ENCODE measurements at places on chromosomes 5 and 9.

GRCh38 chr9:114969269-114969668 is 38.9 kb upstream of the TNFSF8 start:
- DNase-seq = no peak

GRCh38 chr9:96883922-96884321 is 29.6 kb upstream of the ZNF782 start:
- DNase-seq = no peak

- peak; percentile 44 for DNase-seq
Measured at GRCh38 chr5:68534131-68534940, 318.8 kb downstream of the PIK3R1 start.

DNA sequence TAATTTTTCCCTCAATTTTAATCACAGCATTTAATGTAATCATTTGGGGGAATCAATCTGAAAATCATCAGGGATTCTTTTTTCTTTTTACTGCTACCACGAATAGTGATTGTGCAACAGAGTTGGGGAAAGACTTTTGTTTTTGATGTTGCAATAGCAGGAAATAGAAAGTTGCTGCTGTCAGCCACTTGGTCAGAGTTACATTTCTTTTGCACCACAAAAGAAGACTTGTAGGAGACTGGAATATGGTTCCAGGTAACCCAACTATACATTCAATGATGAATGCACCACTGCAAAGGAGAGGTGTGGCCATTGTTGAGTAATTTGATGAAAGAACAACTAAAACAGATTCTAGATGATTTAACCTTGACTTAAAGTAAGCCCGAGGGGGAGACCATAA is 46.3 kb upstream of the PALM2AKAP2 start:
- DNase-seq = no peak

- DNase-seq = no peak
Measured at GRCh38 chr9:33752130-33752637, 43.2 kb upstream of the PRSS3 start.

- no peak for DNase-seq
Measured at GRCh38 chr5:176859916-176860315, 39.2 kb downstream of the HK3 start.

- DNase-seq = peak; percentile 76
Measured at GRCh38 chr5:147509710-147510651, at the start of gene DPYSL3. DPYSL3 (minus strand) TSS chr5:147510068; CDS start chr5:147509858, 210 bp downstream.

- DNase-seq = peak; percentile 16
Measured at GRCh38 chr9:17402309-17402708, 176.6 kb upstream of the SH3GL2 start.

DNA sequence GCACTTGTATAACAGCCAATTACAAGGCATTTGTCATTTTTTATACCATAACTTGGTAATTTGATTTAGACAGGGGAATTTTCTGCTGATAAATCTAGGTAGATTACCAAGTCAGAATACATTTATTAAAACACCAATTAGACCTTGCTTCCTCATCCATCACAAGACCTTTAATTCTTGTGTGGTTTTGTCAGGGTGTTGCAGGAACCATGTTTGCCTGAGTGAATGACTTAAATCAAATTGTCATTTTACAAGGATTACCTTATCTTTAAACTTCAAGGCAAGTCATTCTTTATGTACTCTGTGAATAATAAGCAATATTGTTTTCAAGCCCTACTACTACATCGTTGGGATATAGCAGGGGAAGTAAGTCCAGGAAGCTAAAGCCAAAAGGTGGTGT is 257.7 kb downstream of the KCTD16 start:
- DNase-seq = no peak

DNA sequence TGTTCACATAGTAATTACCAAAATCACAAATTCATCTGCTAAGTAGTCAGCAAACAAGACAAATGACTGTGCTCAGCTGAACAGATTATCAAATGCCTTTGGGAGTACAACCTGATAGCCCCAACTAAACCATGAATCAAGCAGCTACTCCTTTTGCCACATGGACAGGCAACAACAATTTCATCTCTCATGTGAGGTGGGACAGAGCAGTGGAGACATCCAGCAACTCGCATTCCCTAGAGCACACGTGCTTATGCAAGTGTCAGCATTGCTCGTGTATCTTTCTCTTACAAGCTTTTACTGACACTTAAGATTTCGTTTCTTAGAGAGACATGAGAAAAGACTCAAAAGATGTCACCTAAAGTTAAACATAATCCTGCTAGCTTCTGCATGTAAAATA is 42.7 kb upstream of the PPP2R2B start:
- no peak for DNase-seq

GRCh38 chr5:54234304-54234933 is 76.0 kb downstream of the ARL15 start:
- peak; percentile 30 for DNase-seq

- no peak for DNase-seq
Measured at GRCh38 chr9:130498918-130499698, 54.3 kb downstream of the ASS1 start.

GRCh38 chr9:137951597-137952490 is 74.3 kb downstream of the CACNA1B start:
- DNase-seq = no peak

DNA sequence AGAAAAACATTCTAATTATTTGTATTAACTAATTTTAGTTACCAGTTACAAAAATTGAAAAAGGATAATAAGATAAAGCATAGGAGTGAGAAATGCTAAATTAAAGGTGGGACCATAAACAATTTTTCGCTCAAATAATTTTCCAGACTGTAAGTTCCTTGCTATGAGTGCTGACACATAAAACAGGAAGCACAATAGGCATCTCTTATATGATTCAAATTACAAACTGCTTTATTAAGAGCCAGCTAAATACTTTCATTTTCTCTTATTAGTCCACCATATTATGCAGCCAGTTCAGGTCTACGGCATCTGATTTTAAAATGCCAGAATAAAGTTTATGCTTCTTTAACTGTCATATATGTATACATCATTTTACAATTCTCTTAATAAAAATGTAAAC is 4.4 kb downstream of the RC3H2 start:
- DNase-seq = no peak

GRCh38 chr9:112119225-112120029 is 55.7 kb downstream of the SUSD1 start:
- no peak for DNase-seq

DNA sequence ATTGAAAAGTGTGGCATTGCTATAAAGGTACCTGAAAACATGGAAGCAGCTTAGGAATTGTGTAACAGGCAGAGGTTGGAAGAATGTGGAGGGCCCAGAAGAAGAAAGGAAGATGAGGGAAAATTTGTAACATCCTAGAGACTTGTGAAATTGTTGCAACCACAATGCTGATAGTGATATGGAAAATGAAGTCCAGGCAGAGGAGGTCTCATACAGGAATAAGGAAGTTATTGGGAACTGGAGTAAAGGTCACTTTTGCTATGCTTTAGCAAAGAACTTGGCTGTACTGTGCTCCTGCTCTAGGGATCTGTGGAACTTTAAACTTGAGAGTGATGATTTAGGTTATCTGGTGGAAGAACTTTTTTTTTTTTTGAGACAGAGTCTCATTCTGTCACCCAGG is 43.5 kb downstream of the PTPDC1 start:
- no peak for DNase-seq

- DNase-seq = no peak
Measured at GRCh38 chr9:79023134-79023580, 548.6 kb upstream of the TLE4 start.

GRCh38 chr5:36238502-36239295 is 3.0 kb downstream of the NADK2 start:
- DNase-seq = no peak

DNA sequence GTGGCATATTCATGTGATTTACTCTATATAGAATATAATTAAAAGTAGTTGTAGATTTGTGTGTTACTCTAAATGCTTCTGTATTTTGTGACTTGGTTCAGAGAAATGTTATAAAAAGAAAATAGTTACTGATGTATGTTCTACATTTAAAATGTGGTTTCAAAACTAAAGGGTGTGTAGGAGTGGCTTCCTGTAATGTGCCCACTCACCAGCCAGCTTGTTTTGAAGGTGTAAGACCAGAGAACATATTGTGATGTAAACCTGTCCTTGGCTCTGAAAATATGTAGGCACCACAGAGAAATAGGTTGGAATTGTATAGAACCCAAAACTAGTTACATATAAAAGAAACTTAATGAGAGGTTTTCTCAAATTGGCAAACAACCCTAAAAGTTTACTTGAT is 51.2 kb upstream of the ARRDC3 start:
- no peak for DNase-seq

DNA sequence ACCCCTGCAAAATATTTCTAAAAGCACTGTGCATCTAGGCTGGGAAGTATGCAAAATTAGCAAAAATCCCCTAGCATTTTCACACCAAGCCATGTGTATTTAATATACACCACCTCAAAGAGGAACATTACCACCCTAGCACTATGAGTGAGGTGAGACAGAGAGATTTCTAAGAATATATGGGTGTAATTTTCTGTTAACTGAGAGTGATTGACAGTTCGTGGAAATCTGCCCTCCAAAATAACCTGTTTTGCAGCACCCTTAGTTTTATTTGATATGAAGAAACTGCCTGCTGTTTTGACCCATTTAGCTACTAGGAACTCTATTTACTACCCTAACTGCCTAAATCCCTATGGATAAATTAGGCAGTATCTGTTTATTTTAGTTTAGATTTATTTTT is 64.2 kb upstream of the CDKN2B start:
- no peak for DNase-seq

GRCh38 chr5:66864240-66864884 is 268.2 kb downstream of the MAST4 start:
- DNase-seq = peak; percentile 47

DNA sequence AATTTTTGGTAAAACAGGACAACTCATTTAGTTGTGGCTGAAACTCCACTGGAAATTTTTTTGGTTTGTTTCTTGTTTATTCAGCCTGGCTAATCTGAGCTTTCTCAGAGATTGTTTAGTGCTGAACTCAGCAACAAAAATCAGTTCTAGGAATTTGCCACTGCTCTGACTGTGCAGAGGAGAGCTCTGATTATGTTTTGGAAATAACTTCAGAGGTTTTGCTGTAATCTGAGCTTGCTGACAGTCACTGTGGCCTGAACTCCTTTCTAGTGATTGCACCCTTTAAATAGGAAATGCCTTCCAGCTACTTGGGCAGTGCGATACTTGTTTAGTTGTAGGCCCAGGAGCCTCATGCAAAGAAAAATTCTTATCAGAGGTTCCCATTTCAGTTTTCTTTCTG is 60.2 kb downstream of the OSTF1 start:
- DNase-seq = no peak

DNA sequence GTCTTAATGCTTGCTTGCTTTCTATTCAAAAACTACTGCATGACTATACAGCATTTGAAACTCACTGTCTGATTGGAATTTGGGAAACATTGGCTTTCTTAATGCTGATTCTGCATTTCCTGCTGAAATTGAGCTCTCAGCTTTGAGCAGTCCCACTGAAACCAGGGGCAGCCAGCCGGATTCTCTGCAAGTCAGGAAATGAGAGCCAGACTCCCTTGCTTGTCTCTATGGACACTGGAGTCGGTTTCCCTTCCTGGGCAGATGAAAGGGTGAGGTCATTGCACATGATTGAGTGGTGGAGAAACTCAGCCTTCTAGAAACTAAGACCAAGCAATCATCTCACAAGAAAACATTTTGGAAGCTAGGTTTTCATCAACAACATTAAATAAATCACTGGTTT is 119.7 kb upstream of the SPATA31C2 start:
- DNase-seq = no peak

- DNase-seq = no peak
Measured at GRCh38 chr5:149902177-149902576, 42.4 kb downstream of the PDE6A start.

DNA sequence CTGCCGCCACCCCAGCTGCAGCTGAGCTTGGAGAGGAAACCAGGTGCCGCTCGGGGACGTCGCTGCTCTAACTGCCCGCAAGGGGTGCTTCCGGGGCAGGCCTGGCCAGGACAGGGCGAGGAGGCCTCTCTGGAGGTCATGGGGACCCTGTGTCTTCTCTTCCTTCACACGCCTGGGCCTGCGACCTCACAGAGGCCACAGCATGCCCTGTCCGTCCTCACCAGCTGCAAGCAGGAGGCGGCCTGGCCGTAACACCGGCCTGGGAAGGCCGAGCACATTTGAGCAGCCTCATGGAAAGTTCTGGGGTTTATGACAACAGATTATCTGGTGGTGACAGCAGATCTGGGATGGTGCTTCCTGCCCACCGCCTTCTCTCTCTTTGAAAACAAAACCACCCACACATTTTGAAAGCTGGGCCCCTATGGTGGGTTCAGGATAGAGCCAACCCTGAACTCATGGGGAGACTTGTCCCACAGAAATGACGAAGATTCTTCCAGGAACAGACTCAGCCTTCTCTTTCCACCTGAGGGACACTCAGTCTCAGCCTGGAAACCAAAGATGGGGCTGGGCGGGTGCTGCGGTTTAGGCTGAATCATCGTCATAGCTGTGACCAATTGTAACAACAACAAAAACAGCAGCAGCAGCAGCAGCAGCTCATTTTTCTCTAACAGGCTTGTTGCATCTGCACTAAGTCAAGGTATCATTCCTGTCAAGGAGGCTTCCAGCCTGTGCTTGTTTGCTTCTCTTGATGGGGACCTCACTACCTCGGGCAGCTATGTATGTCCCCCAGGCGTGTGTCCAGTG is 99.6 kb upstream of the RAPGEF1 start:
- DNase-seq = no peak

DNA sequence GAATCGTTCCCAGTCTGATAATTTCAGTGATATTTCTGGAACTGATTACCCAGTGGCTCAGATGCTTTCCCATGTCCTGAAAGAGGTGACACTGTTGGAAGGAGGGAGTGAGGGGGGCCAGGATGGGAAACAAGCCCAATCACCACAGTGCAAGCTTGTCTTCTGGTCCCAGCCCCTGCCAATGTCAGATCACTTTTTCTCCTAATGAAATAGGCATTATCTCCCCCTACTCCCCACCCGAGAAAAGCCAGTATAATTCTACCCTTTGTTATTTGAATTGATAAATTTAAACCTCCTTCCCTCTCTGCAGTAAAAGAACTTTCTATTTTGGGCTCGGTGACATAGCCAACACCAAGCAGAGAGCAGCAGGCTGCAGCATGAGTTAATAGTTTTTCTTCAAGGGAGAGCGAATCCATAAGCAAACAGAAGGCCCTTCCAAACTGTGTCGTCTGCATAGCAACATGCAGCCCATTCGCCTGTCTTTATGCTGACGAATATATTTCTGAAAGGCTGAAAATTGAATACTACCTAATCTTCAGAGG is 14.6 kb upstream of the PPP2CA start:
- DNase-seq = peak; percentile 28

GRCh38 chr9:123401879-123402513 is 46.0 kb downstream of the CRB2 start:
- DNase-seq = peak; percentile 41

DNA sequence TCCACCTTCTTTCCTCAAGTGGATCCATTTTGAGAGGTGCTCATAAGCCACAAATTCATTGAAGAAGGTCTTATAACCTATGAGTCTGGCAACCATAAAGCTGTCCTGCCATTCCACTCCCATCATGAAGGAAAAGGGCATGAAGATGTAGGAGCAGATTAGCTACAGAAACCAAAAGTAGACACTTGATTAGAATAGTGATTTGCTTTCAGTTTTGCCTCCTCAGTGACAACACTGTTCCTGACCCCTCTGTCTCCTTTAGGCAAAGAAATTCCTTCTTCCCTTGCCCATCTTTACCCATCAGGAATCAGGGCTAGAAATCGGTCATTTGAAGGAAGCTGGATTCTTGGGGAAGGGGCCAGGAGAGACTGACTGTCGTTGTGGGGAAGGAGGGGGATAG is 55.2 kb downstream of the SLC28A3 start:
- no peak for DNase-seq

All from COR-L47 (cell line).